ENCODE measurements at places on chromosomes 11 and 22. TPM values are rescaled to one million over a fixed set of nuclear protein-coding genes. Genes with fewer than 3 reads are reported as not detected.

Gene THY1
- total RNA-seq, result 148 TPM

Gene ZBTB16
- total RNA-seq, result 83.3 TPM

Gene FAM227A
- 3.1 TPM for total RNA-seq

Gene BID
- total RNA-seq, result 61.2 TPM

Gene SLC22A25
- total RNA-seq, result not detected

Gene LRRC32
- total RNA-seq, result 47.2 TPM

GRCh38 chr11:78535920-78536319, 38.7 kb downstream of the NARS2 start:
- DNase-seq, result no peak

- DNase-seq, result no peak
Measured at GRCh38 chr11:69467646-69468045, 13.8 kb upstream of the LINC01488 start.

DNA sequence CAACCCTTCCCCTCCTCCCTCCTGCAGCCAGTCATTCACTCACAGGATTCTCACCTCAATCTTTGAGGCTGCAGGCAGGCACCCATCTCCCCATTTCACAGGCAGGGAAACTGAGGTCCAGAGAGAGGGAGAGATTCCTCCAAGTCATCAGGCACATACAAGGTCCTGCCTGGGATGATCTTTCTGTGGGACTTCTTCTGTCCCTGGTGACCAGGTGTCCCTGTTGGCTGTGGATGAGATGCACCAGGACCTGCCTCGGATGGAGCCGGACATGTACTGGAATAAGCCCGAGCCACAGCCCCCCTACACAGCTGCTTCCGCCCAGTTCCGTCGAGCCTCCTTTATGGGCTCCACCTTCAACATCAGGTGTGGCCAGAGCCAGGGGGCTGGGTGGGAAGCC, 7.8 kb downstream of the FTH1 start:
- DNase-seq, result no peak

GRCh38 chr22:22752556-22753477, 108.4 kb downstream of the GGTLC2 start:
- DNase-seq, result peak; percentile 17

DNA sequence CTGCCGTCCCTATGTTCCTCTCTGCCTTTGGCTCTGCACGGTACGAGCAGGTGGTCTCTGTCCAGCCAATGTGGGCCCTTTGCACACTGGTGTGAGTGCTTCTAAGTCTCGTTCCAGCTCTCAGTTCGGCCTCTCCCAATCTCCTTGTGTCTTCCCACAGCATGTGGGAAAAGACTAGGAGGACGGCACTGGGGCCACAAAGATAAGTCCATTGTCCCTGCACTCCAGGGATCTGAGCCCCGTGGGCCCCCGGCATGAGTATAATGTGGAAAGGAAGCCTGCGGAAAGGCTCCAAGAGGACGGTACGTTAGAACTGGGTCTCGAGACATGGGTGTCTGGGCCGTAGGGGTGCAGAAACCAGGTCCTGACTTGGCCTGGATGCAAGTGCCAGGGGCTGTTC, 16.4 kb downstream of the MYEOV start:
- DNase-seq, result no peak

DNA sequence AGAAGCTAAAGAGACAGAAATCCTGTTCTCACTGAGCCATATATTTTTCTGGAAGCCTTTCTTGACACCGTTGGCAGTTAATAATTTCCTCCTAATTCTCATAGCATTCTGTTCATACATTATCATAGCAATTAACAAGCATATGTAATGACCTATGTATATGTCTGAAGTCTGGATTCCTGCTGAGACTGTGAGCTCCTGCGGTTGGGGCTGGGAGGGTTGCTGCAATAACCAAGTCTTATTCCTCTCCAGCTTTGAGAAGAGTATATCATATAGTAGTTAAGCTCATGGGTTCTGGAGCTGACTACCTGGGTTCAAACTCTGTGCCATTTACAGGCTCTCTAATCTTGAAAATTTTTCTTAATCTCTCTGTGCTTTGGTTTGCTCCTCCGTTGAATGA, 175.2 kb downstream of the MAML2 start:
- no peak for DNase-seq

GRCh38 chr22:29750559-29751538, 16.0 kb downstream of the ZMAT5 start:
- DNase-seq, result no peak

DNA sequence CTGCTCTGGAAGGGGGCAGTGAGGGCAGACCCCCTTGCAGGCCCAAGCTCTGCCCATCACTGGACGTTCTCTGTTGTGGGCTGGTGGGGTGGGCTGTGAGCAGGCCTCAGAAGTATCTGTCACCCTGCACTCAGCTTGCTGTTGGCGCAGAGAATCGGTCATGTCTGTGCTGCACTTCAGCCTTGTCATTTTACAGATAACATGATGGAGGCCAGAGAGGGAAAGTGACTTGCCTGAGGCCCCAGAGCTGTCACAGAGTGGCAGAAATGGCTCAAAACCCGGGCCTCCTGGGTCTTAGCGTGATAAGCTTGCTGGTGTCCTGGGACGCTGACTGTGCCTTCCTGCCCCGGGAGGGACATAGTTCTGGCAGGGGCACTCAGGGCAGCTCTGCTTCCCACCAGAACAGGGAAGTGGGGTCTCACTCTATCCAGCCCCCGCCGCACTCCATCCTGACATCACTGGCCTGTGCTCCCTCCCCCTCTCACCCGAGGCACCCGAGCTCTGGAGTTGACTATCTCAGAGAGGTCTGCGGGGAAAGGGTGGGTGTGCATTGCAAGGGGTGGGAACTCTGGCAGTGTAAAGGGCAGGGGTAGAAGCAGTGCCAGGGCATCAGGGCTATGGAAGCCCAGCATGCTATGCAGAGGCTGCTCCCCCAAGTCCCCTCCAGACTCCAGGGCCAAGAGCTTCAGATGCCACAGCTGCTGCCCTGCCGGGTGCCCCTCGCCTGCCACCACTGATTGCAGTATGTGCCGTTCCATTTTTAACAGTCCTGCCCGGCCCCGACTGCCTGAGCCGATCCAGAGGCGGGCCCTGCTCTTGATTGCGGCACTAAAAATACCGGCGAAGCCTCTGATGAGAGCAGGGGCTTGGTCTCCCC, 50.4 kb upstream of the NECTIN1 start:
- DNase-seq, result peak; percentile 38

DNA sequence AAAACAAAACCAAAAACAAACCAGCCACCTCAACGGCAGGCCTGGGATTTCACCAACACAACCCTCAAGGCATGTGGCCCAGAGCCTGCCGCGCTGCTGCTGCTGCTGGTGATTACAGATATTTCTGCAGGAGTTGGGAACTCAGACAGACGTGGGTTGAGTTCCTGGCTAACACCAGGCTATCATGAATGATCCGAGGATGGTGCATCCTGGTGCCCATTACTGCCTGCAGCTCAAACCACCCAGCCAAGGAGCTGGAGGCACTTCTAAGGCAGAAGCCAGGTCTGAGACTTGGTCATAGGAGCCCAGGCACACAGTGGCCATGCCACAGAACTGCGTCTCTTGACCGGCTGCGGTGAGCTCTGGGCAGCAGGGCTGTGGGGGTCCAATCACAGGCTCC, 151.8 kb downstream of the MPPED1 start:
- DNase-seq, result no peak

DNA sequence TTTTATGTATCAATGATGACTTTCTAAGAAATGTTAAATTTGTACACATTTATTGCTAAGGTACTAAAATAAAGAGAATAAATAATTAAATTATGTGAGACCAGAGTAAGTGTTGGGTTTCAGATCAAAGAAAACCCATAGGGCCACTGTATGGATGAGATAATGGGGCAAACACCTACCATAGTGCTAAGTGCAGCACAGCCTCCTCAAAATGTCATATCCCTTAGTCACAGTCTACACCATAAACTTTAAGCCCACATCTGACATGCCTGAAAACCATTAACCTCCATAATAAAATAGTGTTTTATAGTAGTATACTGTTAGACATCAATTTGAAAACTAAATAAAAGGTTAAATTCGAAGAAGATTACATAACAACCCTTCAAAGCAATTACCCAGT, 37.5 kb downstream of the SESN3 start:
- no peak for DNase-seq

GRCh38 chr11:60169264-60169915, 13.5 kb downstream of the MS4A6A start:
- DNase-seq, result no peak

Measured in umbilical cord (tissue), 2 donors.